ENCODE measurements at places on chromosomes 6 and 20.

DNA sequence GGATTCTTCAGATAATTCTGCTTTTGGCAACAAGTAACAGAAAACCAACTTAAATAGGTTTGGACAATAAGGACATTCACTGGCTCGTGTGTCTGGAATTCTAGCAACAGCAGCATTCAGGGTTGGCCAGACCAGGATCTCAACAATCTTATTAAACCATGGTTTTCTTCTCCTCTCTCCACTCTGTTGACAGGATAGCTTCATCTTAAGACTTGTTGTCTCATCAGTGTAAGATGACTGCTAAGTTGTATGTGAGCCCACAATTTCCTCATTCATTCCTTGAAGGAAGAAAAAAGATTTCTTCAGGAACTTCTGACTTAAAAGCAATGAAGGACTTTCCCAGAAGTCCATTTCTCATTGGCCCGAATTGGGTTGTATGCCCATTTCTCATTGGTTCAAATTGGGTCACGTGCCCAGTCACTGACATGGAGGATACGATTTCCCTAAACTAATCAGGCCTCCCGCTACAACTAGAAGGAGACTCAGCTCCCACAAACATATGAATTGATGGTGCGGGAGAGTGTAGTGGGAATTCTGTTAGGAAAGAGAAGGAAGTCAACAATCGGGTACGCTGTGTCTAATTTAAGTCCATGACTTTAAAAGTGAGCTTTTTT, 83.7 kb downstream of the SLC22A3 start:
- no peak for DNase-seq

GRCh38 chr6:122222761-122223160, 176.7 kb upstream of the HSF2 start:
- no peak for DNase-seq

GRCh38 chr6:51467231-51467952, 620.0 kb downstream of the PKHD1 start:
- no peak for DNase-seq

DNA sequence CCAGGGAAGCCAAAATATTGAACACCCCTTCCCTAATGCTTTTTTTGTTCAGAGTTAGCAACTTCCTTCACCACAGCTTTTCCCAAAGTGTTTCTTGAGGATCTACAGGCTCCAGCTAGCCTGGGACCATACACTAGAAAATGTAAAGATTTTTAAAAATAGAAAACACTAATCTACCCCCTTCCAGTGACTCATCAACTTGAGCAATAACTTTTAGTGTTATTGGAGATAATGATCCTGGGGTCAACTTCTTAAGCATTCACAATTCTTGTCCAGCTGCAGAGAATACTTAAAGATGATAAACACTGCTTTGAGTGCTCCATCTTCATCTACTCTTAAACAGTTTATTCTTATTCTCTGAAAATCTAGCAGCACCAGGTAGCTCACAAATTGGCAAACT, 131.6 kb downstream of the COL9A1 start:
- DNase-seq = no peak

Measured in CD4-positive, alpha-beta T cell treated with Interleukin-15 for 1 hour (primary cell).